Glutamatergic neuron (in vitro differentiated cells): ENCODE measurements at places on chromosomes 4 and X. TPM values are rescaled to one million over a fixed set of nuclear protein-coding genes. Genes with fewer than 3 reads are reported as not detected.

The HTN1 gene
- total RNA-seq, result not detected

The DAPP1 gene
- not detected for total RNA-seq

The MTTP gene
- total RNA-seq, result not detected

The THAP9 gene
- total RNA-seq, result 8.7 TPM

The AP1AR gene
- 21.0 TPM for total RNA-seq

The KDR gene
- total RNA-seq, result 2.0 TPM

The PAGE5 gene
- total RNA-seq, result not detected

The FAM47E gene
- total RNA-seq, result 2.9 TPM

The HMX1 gene
- total RNA-seq, result 1.7 TPM

The SSX4 gene
- total RNA-seq, result 0.71 TPM

The ABLIM2 gene
- 7.5 TPM for total RNA-seq

GRCh38 chr4:188552741-188553275 is 413.6 kb downstream of the TRIML1 start:
- peaks cover 5% of the 10 kb centered on the region for H3K4me1 ChIP-seq
- H3K4me3 ChIP-seq, result no peak overlapping the region
- H3K27ac ChIP-seq, result no peak overlapping the region

DNA sequence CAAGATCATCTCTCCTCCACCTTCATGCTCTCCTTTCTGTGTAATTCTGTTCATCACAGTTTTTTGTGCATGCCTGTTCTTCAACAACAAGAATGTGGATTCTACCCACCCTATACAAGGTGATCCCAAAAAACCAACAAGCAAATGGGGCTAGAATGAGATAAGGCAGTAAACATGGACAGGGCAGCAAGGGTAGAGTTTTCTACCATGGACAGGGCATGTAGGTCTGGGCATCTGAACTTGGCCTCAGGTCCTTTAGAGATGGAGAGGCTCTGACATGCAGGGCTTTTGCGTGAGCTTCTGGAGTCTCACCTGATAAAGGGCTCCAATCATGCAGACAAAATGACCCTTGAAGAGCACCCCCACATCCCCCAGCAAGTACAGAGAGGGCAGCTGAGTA is 36.4 kb downstream of the MAP7D2 start:
- no peak for DNase-seq
- H3K4me1 ChIP-seq, result no peaks in the 10 kb centered on the region
- no peak overlapping the region for H3K27ac ChIP-seq
- H3K4me3 ChIP-seq, result no peak overlapping the region
- H3K36me3 ChIP-seq, result no peaks in the 10 kb centered on the region
- peaks cover 3% of the 10 kb centered on the region for H3K27me3 ChIP-seq

- no peaks in the 10 kb centered on the region for H3K27me3 ChIP-seq
- H3K27ac ChIP-seq, result no peak overlapping the region
- H3K36me3 ChIP-seq, result no peaks in the 10 kb centered on the region
- H3K4me1 ChIP-seq, result no peaks in the 10 kb centered on the region
- DNase-seq, result no peak
- no peak overlapping the region for H3K4me3 ChIP-seq
Measured at GRCh38 chr4:90844241-90844640, 717.0 kb downstream of the CCSER1 start.

GRCh38 chrX:39456894-39457604 is 640.7 kb downstream of the BCOR start:
- peaks cover 15% of the 10 kb centered on the region for H3K4me1 ChIP-seq
- no peak for DNase-seq
- no peak overlapping the region for H3K4me3 ChIP-seq
- H3K36me3 ChIP-seq, result peaks cover 4% of the 10 kb centered on the region

DNA sequence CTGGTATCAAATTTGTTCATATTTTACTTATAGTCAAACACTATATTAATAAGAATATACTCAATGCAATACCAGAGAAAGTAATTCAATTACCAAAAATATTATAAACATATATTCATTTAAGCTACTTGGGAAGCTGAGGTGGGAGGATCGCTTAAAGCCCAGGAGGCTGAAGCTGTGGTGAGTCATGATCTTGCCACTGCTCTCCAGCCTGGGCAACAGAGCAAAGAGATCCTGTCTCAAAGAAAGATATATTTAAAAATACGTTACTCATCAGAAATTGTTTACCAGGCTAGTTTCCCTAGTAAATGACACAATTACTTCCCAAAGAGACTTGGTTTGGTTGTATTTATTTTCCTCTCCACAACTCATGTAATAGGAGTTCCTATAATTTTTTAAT is 433.6 kb downstream of the GASK1B start:
- H3K4me3 ChIP-seq, result no peak overlapping the region
- DNase-seq, result no peak
- H3K27me3 ChIP-seq, result no peaks in the 10 kb centered on the region
- no peaks in the 10 kb centered on the region for H3K4me1 ChIP-seq
- no peaks in the 10 kb centered on the region for H3K36me3 ChIP-seq
- H3K27ac ChIP-seq, result no peak overlapping the region

GRCh38 chr4:183830438-183830985 is 74.6 kb upstream of the STOX2 start:
- H3K4me3 ChIP-seq, result no peak overlapping the region
- DNase-seq, result no peak
- H3K27me3 ChIP-seq, result no peaks in the 10 kb centered on the region
- H3K4me1 ChIP-seq, result peaks cover 4% of the 10 kb centered on the region
- no peak overlapping the region for H3K27ac ChIP-seq

- H3K27me3 ChIP-seq, result no peaks in the 10 kb centered on the region
- peaks cover 5% of the 10 kb centered on the region for H3K36me3 ChIP-seq
- DNase-seq, result no peak
- no peak overlapping the region for H3K4me3 ChIP-seq
Measured at GRCh38 chr4:152009983-152010709, 249.3 kb upstream of the GATB start.

GRCh38 chr4:102817613-102818268 is 9.6 kb downstream of the UBE2D3 start:
- H3K27ac ChIP-seq, result no peak overlapping the region
- peaks cover 28% of the 10 kb centered on the region for H3K4me1 ChIP-seq
- no peaks in the 10 kb centered on the region for H3K36me3 ChIP-seq
- H3K4me3 ChIP-seq, result no peak overlapping the region
- H3K27me3 ChIP-seq, result no peaks in the 10 kb centered on the region

- peaks cover 8% of the 10 kb centered on the region for H3K4me1 ChIP-seq
- no peak overlapping the region for H3K27ac ChIP-seq
- no peak for DNase-seq
- H3K27me3 ChIP-seq, result no peaks in the 10 kb centered on the region
- no peak overlapping the region for H3K4me3 ChIP-seq
Measured at GRCh38 chrX:72005046-72005445, 94.4 kb downstream of the NHSL2 start.

- no peak overlapping the region for H3K27ac ChIP-seq
- H3K4me3 ChIP-seq, result peak overlapping the region; percentile 63
- no peaks in the 10 kb centered on the region for H3K36me3 ChIP-seq
- no peak for DNase-seq
Measured at GRCh38 chrX:108734426-108734825, 1.9 kb downstream of the IRS4 start.

- H3K27ac ChIP-seq, result no peak overlapping the region
- no peak overlapping the region for H3K4me3 ChIP-seq
- H3K36me3 ChIP-seq, result no peaks in the 10 kb centered on the region
- no peak for DNase-seq
- H3K4me1 ChIP-seq, result peaks cover 20% of the 10 kb centered on the region
Measured at GRCh38 chr4:2723751-2724150, 32.4 kb downstream of the TNIP2 start.

DNA sequence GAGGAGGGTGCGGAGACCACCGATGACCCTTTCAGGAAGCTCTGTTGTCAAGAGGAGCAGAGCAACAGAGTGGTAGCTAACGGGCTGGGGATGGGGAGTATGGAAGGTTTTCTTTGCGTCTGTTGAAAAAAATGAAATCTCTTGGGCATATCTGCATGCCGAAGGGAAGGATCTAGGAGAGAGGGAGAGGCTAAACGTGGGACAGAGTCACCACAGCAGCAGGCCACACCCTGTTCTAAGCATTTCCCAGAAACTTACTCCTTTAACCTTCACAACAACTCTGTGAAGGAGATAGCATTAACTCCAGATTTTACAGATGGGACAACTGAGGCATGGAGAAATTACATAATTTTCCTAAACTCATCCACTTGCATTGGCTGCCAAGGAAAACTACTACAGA is 71.8 kb upstream of the EXOC1L start:
- no peaks in the 10 kb centered on the region for H3K27me3 ChIP-seq
- peaks cover 5% of the 10 kb centered on the region for H3K36me3 ChIP-seq
- H3K4me3 ChIP-seq, result no peak overlapping the region
- DNase-seq, result no peak

DNA sequence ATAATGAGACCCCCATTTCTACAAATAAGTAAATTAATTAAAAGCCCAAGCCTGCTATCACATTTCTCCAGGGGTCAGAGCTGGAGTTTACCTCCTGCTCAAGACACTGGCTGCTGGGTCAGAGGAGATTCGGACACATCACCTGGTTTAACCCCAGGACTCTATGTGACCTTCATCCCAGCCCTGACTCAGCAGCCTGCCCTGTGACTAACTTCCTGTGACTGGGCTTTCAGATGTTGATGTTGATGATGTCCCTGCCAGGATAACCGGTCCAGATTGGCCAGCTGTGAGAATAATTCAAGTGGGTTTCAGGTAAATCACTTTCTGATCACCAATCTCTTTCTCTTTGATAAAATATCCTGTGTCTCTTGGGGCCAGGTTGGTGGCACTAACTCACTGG is 102.4 kb upstream of the MAML3 start:
- no peak overlapping the region for H3K27ac ChIP-seq
- H3K36me3 ChIP-seq, result no peaks in the 10 kb centered on the region
- peaks cover 28% of the 10 kb centered on the region for H3K4me1 ChIP-seq
- no peak for DNase-seq
- peaks cover 4% of the 10 kb centered on the region for H3K27me3 ChIP-seq
- H3K4me3 ChIP-seq, result no peak overlapping the region

- no peak overlapping the region for H3K27ac ChIP-seq
- no peaks in the 10 kb centered on the region for H3K27me3 ChIP-seq
- H3K36me3 ChIP-seq, result no peaks in the 10 kb centered on the region
- DNase-seq, result no peak
- no peak overlapping the region for H3K4me3 ChIP-seq
Measured at GRCh38 chrX:150410513-150410912, 47.4 kb downstream of the MAMLD1 start.

- no peak overlapping the region for H3K4me3 ChIP-seq
- peaks cover 4% of the 10 kb centered on the region for H3K4me1 ChIP-seq
- no peak for DNase-seq
- peaks cover 3% of the 10 kb centered on the region for H3K27me3 ChIP-seq
Measured at GRCh38 chr4:86834901-86835300, 14.3 kb downstream of the SLC10A6 start.

DNA sequence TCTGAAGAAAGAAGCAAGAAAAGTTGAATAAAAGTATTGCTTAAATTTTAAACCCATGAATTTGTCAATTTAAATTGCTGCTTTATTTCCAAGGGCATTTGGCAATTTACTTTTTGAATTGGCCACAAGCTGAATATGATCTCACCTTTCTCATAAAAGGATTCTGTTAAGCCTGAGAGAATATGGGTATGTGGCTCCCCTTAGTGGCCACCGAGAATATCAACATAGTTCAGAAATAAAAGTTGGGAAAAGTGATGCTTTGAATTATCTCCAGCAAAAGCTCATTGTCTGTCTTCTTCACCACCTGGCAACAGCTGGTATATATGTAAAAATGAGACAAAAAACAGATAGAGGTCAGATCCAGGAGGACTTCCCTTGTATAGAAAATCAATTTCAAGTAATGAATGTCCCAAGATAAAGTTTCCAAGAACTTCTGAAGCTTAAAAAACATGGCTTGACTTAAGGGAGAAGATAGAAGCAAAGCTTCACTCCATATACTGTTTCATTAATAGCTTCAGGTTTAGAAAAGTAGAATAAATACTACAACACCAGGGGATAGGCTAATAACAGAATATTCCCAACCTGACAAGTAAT is 290.7 kb upstream of the FAM241A start:
- no peak for DNase-seq
- no peaks in the 10 kb centered on the region for H3K27me3 ChIP-seq
- peaks cover 2% of the 10 kb centered on the region for H3K4me1 ChIP-seq
- H3K27ac ChIP-seq, result no peak overlapping the region

GRCh38 chrX:136549226-136549625 is 17.2 kb downstream of the VGLL1 start:
- peaks cover 7% of the 10 kb centered on the region for H3K4me1 ChIP-seq
- peak overlapping the region; percentile 86 for H3K27ac ChIP-seq
- peak; percentile 17 for DNase-seq
- H3K36me3 ChIP-seq, result no peaks in the 10 kb centered on the region
- no peaks in the 10 kb centered on the region for H3K27me3 ChIP-seq
- no peak overlapping the region for H3K4me3 ChIP-seq

GRCh38 chrX:2857566-2857965 is 28.8 kb downstream of the GYG2 start:
- H3K27ac ChIP-seq, result no peak overlapping the region
- no peaks in the 10 kb centered on the region for H3K4me1 ChIP-seq
- H3K27me3 ChIP-seq, result peaks cover 2% of the 10 kb centered on the region

DNA sequence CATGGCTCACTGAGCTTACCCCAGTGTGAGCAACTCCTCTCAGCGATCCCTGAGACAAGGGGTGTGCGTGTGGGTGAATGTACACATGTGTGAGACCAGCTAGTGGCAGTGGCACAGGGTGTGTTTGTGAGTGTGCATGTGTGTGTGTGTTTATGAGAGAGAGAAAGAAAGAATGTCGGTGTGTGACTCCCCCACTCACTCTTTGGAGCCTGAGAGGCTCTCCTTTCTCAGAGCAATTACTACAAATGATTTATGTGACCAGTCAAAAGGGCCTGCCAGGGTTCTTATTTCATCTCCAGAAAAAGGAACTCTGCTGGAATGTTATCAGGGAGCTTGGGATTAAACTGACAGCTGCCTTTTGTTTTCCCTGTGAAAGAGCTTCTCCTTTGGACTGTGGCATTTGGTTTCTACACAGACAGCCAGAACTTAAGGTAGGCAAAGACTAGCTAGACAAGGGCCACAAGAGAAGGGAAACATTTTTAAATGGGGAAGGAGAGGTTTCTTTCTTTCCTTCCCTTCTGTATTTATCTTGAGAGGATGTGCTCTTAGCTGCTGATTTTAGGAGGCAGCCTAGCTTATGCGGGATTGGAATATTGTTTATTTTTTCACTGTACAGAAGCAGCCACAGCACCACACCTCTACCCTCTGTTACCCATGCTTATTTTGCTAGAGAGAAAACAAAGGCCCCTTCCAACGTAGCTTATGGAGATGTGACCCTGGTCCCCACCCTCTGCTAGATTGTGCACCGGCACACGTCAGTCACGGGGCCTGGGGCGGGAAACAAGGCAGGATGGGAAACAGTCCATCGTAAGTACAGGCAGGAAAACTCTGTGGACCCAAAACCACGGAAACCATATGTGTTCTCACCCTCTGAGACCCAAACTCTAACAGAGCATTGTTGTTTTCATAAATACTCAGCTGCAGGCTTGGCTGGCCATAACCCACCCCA is 143.5 kb downstream of the MGST2 start:
- no peak overlapping the region for H3K4me3 ChIP-seq
- peaks cover 6% of the 10 kb centered on the region for H3K27me3 ChIP-seq
- H3K36me3 ChIP-seq, result peaks cover 7% of the 10 kb centered on the region
- peak overlapping the region; percentile 80 for H3K27ac ChIP-seq
- no peak for DNase-seq
